ENCODE measurements at places on chromosomes 3 and 15.

GRCh38 chr3:61875976-61876671 is 314.8 kb downstream of the PTPRG start:
- DNase-seq: no peak

DNA sequence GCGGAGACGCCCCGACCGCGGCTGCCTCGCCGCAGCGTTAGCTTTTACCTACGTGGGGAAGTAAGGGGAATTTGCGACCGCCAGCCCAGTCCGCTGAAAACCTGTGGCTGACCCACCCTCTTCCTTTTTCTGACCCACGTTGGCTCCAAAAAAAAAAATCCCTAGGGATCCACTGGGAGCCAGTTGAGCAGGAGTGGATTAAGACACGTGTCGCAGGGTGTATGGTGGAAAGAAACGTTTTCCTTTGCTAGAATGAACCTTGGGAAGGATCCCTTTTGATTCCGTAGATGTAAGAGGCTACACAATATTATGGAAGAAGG is 575 bp upstream of the PCYT1A start:
- no peak for DNase-seq

GRCh38 chr3:6204891-6205290 is 656.0 kb upstream of the GRM7 start:
- DNase-seq: no peak

- no peak for DNase-seq
Observed at GRCh38 chr3:32725721-32726120, 40.7 kb downstream of the CNOT10 start.
